ENCODE measurements at places on chromosomes 12 and 14. TPM values are rescaled to one million over a fixed set of nuclear protein-coding genes. Genes with fewer than 3 reads are reported as not detected.

CDK17 gene
- 89.4 TPM for total RNA-seq

DNA sequence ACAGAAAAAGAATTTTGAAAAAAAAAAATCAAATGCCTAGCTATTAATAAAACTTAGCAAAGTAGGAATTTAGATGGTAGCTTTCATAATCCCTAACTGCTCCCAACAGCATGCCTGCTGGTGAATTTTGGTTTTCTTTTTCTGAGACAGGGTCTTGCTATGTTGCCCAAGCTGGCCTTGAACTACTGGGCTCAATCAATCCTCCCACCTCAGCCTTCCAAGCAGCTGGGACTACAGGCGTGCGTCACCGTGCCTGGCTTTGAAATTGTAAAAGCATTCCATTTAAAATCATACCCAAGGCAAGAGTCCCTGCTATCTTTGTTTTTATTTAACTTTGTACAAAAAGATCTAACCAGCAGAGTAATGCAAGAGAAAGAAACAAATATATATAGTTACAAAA, 20.7 kb downstream of the FBXO21 start:
- no peak for DNase-seq

LRTM2 gene
- total RNA-seq, result not detected

DNA sequence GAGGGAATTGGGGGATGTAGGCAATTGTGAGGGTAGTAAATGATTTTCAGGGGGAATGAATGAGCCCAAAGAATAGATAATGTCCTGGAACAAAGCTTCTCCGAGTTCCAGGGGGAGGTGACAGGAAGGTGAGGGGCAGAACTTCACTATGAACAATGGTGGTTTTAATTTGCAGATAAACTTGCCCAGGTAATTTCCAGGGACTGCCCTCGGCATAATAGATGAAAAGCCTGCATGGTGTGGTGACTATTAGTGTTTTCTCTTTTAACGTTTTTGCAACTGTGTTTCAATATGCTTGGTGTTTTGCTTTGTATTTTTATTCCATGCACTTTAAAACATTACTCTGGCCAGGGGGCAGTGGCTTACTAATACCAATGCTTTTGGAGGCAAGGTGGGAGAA, 325.2 kb upstream of the RGS6 start:
- no peak for DNase-seq

DNA sequence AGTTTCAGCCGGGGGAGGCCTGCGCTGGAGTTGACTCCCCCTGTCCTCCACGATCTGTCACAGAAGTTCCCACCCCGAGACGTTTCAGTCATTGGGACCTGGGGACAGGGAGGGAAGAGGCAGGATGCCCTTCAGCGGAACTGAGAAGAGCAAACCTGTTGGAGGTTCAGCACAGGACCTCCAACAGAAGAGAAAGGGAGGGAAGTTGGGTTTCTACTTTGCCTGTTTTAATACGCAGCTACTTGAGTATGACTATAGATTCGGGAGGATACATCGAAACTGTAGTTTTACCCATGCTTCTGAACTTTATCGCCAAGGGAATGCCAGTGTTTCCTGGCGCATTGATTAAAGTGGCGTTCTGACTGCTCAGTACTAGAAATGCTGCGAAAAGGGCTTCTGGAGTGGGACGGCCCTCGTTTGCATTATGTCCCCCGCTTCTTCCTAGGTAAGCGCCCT, 2.3 kb upstream of the DUSP6 start:
- DNase-seq, result no peak

DNA sequence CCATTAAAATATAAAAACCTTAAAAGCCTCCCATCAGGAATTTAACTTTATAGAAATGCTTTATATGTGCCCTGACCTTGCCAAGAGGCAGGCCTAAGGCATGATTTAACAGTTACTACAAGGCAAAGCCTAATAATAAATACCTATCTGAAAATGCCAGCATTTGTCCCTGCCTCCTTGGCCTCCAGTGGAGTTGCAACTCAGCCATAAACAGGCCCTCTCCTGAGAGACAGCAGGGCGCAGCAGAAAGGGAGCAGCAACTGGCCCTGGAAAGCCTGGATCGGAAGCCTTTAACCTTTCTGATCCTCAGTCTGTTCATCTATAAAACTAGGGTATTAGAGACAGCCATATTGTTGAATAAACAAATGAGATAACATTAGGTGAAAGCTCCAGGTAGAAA, 324.4 kb downstream of the PAWR start:
- DNase-seq, result no peak

Data from tibial nerve (tissue), 4 donors.